Fibroblast of skin of right quadriceps (primary cell): ENCODE measurements at places on chromosomes 7 and 10.
A peak's percentile ranks its signal among the peaks of the same experiment; 100 is the strongest.

GRCh38 chr10:12735843-12736462 is 265.6 kb downstream of the CCDC3 start:
- DNase-seq, result no peak

GRCh38 chr10:125034675-125035074 is 92.8 kb downstream of the ZRANB1 start:
- no peak for DNase-seq

DNA sequence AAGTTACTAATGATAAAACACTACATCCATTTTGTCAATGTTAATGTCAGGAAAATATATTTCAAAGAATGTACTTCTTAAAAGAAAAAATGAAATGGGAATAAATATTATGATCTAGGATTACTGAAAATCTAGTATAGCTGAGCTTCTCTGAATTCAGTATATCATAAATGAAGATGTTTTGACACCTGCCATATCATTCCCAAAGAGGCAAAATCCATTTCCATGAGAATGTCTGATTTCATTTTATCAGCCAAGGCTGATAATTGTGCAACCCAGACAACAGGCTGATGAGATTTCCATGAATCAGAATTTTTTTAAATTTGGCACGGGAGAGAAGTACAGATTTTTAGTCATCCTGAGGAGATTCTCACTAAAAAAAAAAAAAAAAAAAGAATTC is 32.5 kb downstream of the ZFAND4 start:
- DNase-seq, result no peak

DNA sequence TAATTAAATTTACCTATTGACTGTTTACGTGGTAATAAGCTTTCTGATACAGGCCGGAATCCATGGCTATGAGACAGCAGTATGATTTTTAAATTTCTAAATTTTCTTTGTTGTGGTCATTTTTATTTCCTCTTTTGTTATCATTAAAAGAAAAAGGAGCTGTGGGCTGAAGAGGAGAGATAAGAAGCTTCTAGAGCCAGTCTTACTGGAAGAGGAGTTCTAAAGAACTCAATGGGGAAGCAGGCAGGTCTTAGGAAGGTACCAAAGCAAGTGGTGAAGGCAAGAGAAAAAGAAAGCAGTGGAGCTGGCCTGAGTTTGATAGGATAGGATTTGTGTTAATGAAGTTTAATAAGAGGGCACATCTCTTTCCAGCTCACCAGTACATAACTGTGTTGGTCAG is 1187.8 kb downstream of the CNTNAP2 start:
- DNase-seq, result no peak

DNA sequence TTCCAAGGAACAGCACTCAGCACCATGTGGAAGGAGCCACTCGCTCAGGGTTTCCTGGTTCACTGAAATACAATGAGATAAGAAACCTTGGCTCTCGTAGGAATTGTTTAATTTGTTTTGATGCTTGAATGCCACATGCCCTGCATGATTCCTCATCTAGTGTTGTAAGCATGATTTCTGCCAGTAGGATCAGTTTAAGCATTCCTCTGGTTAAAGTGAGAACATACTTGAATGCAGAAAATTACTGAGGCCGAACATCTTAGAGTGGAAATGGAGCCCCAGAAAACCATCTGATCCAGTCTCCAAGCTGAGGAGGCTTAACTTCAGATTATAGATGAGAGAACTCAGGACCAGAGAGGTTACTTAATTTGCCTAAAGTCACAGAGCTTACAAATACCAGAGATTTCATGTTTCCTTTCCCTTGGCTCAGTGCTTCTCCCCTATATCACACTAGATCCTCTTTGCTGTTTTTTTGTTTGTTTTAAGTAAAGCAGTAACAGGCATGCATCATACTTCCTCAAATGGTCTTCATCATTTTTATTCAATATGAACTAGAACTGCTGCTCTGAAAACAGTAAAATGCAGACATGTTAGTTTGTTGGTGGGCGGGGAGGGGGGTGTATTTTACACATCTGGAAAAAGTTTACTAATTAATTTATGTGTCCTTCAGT is 125.1 kb downstream of the ADAM12 start:
- DNase-seq, result peak; percentile 35

DNA sequence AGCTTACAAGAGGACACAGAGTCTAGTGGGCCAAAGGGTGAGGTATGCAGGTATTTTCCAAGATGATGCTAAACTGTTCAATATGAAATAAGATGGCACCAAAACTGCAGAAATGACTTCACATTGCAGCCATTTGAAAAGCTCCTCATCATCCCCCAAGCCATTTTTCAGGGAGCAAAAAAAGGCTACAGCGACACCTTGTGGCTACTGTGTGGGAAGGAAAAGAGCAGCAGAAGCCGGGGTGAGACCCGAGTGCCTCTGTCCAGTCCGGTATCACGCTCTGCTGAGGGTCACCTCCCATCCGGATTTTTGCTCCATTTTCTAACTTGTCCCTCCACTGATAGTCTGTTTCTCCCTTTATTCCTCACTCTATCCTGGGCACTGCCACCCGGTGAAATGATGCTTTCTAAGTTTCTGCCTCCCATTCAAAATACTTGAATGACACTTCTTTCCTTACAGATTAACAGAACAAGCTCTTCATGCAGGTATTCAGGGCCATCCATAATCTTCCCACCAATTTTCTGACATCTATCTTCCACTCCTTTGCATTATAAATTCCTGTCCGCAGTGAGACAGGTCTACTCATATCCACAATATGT is 220.2 kb downstream of the DGKI start:
- DNase-seq, result peak; percentile 47

GRCh38 chr10:100963826-100964225 is 5.5 kb upstream of the SEMA4G start:
- no peak for DNase-seq

- no peak for DNase-seq
Observed at GRCh38 chr7:155732286-155732685, 80.0 kb downstream of the SHH start.

DNA sequence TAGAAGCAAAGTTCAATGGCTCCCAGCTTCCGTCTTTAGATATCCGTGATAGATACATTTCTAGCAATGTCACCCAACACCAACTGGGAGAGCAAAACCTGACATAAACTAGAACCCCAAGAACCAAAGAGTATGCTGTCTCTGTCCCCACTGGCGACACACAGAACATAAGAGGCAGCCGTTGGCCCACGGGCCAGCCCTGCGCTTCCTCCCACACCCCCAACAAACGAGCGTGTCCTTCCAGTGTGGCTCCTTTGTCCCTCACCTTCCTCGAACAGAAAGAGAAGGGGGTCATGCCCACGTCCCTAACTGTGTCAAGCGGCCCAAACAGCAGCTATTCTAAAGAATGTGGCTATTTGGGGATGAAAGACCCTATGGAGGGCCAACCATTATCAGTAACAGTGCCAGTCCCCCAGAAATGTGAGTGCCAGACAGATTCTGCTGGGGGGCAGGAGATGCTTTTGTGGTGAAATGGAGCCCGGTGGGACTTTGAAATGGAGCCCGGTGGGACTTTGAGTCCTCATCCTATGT is 171.9 kb downstream of the USP6NL start:
- no peak for DNase-seq

DNA sequence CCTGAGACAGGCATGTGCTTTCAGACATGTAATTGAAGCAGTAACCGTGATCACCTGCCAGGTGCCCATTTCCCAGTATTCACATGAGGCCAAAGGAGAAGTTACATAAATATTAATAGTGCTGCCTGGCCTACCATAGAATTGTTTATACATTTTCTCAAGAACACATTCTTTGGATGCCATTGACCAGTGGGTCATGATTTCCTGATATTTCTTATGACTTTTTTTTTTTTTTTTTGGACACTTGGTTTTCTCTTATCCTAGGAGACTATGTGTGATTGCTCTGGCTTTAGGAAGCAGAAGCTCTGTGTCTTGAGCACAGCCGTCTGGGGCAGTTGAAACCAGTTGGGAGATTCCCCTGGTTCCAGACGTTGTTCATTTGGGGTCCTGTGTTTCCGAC is 143.9 kb upstream of the NPS start:
- DNase-seq, result peak; percentile 34

- peak; percentile 62 for DNase-seq
Observed at GRCh38 chr7:152354061-152354460, 81.7 kb downstream of the KMT2C start.

DNA sequence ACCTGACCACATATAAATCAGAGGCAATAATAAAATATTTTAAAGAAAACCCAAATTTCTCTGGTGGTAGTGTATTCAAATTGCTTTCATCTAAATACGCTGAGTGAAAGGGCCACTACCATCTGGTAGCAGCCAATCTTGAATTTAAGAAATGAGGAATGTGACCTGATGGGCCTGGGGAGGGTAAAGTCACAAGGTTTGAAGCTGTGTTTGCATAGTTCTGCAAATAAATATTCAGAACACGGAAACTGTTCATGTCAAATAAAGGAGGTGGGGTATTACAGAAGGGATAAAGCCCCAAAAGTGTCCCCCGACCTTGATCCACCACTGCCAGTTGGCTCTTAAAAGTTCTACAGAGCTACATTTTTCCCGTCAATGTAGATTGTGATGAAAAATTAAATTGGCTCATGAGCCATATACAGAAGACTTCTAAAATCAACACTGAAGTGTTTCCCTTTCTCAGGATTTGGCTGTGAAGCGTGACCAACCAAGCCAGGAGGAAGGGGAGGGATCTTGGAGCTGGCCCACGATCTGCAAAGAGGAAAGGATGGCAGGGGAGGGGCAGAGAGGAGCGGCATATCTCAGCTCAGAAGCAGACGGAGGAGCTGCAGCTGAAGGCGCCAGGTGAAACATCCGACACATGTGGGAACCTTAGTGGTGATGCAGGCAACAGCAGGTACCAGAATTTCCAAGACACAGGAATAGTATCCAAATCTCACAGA is 39.6 kb downstream of the MPP7 start:
- no peak for DNase-seq

DNA sequence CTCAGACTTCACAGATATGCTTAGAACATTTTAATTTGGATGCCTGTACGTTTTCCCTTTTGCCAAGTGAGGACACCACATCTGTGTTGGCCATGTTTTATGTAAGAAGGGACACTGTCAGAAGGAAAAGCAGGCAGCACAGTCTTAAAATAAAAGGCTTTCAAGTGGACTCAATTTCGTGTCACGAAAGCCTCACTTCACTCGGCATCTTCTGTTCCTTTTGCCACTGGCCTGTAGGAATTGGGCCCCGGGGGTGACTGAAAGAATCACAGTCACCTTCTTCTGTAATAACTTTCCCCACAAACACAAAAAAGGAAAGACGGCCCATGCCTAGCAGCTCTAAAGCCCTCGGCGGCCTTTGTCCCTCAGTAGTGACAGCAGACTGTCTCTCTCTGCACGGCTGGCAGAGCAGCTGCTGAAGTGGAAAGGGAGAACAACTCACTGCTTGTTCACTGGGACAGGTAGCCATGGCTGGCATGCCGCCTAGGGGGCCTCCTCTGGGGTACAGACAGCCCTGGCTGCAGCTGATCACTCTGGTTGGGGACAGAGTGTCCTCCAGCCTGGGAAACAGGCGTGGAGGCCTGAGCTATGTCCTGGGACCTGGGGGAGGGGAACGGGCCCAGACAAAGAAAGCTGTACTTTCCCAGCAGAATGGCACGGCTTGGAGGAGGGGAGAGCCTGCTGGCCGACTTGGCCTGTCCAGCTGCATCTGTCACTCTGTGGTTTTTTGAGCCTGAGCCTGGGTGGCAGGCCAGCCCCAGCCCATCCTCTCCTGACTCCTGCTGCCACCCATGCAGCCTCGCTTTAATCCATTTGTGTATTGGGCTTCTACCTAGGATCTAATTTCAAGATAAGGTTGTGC is 4.4 kb downstream of the RASSF4 start:
- no peak for DNase-seq

DNA sequence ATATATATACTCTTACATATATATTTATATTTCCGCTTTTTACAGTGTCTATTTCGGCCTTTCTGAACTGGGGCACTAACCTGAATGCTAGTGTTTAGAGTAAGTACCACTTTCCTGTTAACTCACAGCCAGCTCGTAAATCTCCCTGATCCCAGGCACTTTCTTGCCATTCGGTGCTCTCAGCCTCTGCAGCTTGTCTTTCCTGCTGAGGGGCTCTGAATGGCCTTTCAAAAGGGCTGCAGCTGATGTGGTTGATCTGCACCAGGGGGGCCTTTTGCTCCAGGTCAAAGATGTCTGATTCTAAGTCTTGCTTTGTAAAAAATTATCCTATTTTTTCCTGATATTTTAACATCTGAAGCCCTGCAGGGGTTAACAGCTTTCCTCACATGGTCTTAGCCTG is 25.5 kb upstream of the HPS1 start:
- DNase-seq, result no peak

GRCh38 chr10:97512993-97513392 is 14.3 kb downstream of the UBTD1 start:
- DNase-seq, result no peak

GRCh38 chr7:68980011-68980410 is 618.3 kb upstream of the AUTS2 start:
- DNase-seq, result peak; percentile 54

GRCh38 chr10:78211561-78212051 is 177.9 kb downstream of the RPS24 start:
- peak; percentile 60 for DNase-seq

GRCh38 chr7:31747553-31747952 is 60.5 kb downstream of the PPP1R17 start:
- no peak for DNase-seq

DNA sequence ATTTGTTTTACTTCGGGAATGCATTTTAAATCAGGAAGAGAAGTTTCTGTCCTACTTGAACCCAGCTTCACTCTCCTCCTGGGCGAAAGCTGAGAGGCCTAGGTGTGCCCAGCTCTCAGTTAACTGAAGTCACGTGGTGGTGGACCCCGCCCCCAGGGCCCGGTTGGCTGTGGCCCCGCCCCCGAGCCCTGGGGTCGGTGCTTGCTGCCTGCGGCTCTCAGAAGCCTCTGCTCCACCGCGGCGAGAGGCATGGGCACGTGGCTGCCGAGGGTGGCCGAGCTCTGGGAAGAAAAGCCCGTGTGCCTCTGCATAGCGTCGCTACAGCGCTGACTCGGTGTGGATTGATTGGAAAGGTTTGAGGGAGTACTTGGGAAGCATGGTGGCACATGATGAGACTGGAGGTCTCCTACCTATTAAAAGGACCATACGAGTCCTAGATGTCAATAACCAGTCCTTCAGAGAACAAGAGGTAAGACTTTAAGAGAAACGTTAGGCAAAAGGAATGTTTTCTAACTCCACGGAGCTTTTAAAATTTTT is 34.1 kb downstream of the NET1 start:
- peak; percentile 87 for DNase-seq

DNA sequence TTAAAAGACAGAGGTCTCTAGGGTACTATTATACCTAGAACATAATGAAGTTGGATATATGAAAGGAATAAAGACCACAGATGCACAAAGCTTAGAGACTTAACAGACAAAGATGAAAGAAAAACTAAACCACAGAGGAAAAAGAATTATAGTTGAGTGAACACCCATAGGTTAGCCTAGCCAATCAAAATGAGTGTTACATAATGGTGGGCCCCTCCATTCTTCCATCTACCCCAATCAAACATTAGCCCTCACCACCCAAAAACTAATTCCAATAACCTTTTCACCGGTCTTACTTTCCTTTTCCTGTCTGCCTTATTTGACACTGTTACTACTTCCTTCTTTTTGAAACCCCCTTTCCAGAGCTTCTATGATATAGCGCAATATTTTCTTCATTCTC is 130.1 kb downstream of the ELMO1 start:
- no peak for DNase-seq
